CD4-positive, alpha-beta memory T cell (primary cell): ENCODE measurements at places on chromosomes 2 and 18.

DNA sequence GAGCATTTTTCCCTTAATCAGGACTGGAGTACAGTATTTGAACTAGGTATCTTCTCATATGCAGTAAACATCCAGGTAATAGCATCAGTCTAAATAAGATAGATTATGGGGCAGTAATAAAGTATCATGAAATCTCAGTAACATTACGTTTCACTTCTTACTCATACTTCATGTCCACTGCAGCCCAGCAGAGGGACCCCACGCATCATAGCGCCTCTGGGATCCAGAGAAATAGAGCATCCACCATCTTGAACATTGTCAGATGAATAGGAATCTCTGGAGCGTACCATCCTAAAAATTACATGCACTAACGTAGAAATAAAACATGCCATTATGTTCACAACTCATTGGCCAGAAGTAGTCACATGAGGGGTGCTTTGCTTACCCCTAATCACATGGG is 499.0 kb downstream of the CPS1 start:
- DNase-seq = no peak

DNA sequence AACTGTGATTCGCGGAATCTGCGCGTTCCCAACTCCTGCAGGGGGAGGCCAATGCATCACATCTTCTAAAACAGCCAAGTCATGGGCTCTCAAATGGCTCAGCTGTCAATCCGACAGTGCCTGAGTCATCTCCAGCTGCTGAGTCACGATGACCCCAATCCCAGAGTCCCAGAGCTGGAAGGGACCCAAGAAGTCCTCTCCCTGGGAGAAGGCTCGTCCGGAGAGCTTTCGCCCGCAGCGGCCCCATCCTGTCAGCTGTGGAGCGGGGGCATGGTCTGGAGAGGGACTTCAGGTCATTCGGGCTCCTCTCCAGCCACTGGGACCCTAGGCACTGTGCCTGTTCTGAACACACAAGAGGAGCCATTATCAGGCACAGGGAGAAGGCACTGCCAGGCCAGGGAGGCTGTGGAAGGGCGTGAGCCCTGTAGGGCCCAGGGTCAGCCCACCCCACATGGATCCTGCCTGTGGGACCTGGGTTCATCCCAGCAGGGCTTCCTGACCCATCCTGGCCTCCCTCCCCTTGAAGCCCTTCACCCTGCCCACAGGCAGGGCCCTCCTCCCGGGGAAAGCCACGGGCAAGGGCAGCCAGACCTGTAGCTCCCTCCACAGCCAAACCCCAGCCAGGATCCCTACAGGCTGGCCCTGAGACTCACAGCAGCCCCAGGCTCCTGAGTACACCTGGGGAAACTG is 47.6 kb upstream of the GPC1 start:
- DNase-seq = no peak

DNA sequence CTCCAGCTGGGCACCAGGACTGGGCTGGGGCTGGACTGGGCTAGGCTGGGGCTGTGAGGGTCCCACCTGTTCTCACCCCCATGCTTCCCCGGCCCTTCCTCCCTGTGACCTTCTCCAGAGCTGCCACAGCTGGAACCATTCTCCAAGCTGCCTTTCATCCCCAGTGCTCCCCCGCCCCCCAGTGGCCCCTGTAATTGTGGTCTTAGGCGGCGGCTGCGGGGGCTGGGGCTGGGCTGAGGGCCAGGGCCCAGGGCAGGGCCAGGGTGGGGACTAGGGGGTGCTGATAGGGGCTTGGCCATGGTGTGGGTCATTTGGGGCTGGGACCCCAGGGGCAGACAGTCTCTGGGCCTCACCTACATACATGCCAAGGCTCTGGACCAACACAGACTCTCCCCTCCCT is 2.8 kb upstream of the WNT10A start:
- DNase-seq = no peak

GRCh38 chr18:36942264-36942663 is 113.3 kb downstream of the KIAA1328 start:
- DNase-seq = no peak

DNA sequence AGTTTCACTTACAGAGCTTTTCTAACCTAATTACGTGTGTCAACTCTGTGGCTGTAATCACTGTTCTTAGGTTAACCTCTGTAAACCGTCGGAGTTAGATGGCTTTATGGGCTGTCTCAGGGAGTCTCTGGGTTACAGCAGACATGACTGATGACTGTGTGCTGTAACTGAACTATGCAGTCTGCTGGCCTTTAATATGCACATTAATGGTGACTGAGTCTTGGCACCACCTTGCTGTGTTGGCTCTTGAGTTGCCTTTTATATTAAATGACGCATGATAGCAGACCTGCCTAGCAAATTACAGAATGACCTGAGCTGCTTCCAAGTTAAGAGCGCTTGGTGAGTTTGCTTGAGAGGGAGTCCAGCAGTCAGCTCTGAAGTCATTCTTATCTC is 90.1 kb downstream of the ACKR3 start:
- no peak for DNase-seq

DNA sequence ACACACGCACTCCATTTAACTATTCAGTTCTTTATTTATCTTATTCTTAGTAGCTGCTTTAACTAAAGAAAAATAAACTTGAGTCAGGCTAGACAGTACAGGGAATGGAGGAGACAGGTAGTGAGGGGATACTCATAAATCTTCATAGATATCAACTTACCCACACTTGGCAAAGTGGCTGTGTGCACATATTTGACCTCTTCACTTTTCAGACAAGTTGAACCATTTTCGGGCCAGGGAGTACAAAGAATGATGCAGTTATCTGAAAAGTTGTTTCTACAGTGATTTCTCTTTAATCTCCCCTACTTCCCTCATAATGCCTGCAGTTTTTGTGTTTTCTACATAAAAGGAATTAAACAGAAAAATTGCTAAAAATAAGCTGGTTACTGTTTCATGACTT is 307.5 kb downstream of the GULP1 start:
- DNase-seq = no peak

DNA sequence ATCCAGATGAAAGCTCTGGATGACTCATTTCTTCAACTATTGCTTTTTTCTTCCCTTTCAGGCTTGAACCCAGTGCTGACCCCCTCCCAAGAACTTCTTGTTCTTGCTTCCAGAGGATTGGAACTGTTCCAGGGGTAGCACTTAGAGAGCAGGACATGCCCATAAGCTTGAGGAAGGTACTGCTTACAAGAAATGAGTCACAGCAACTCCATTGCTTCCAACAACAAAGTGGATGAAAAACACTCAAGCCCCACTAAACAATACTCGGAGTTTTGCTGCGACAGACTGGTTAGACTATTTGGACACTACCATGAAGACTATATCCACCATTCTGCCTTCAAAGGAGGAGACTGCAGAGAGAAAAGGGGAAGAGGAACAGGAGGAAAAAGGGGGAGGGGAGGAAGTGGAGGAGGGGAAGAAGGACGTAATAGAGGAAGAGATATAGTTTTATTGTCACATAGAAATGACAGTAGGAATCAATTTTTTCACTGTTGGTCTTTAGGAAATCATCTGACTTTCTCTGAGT is 1.6 kb upstream of the EPC2 start:
- DNase-seq = no peak

DNA sequence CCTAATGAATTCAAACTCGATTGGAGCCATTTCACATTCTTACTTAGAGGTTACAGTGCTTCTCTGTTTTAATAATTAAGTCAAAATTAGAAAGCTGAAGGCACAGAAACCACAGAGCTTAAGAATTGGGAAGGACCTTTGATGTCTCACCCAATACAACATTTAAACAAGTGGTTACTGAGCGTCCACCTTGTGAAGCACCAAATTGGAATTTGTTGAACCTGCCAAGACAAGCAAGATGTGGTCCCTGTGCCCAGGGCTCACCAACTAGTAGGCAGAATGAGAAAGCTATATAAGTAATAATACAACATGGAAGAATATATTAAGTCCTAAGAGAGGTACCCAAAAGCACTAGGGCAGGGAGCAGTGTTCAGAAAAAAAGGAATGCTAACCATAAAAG is 64.5 kb upstream of the NPAS2 start:
- DNase-seq = no peak

GRCh38 chr2:57105694-57106093 is 921.9 kb downstream of the CCDC85A start:
- no peak for DNase-seq

GRCh38 chr2:230893841-230894781 is 29.4 kb downstream of the ITM2C start:
- no peak for DNase-seq

GRCh38 chr18:49656073-49656692 is 94.3 kb downstream of the LIPG start:
- no peak for DNase-seq

DNA sequence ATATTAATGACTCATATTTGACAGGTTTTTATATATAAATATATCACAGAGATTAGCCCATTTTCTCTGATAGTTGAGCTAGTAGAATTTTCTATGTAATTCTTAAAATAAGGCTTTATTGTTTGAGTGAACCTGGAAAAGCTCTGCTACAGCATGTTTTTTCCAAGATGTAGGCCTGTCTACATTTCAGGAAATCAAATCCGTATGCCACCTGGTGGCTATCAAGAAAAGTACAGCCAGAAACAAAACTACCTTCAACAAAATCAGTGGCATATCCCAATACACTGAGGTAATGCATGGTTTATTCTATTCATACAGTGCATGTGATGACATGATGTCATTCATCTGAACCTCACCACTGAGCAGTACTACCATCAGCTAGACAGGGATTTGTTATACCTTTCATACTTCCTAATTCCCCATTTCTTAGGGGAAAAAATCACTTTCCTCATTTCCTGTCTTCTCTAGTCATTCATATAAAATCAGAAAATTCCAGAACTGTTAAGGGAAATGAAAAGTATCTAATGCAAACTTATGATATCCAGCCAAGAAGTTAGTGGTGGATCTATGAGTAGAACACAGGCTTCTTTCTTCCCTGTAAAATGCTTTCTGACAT is 310.4 kb upstream of the SYT4 start:
- no peak for DNase-seq

DNA sequence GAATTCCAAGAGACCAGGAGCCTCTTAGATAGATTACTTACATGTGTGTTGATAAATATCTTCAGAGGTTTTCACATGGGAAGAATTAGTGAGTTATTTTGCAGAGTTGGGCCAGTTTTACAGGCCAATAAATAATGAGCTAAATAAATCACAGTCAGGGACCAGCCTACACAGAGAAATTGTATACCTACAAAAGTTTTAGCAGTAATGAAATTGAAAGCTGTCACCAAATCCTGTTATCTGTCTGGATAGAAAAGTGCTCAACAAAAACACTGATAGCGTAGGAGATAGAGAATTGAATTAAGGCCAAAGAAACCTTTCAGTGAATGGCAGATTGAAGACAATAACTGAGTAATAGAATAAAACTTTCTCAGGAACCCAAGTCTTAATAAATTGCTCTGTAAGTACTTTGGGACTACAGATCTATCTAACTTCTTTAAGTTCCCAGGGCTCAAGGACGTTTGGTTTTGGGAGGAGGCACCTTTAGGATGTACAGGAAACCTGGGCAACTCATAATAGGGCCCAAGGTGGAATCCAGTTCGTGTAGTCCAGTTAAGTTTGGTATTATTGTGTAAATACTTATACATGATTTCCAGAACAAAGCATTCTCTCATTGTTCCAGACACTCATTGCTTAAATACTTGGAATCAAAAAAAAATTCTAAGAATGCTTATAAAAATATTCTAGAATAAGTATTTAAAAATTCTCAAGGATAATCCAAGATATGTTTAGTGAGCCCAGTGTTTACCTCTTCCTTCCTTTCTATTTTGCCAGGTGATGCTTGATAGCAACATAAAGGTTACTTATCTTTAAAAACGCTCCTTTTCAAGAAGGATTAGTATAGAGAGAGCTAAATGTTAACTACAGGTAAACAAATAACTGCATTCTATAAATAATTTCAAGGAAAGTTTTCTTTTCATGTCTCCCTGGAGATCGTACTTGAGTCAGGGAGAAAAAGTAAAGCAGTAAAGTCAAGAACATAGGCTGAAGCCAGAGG is 134.5 kb downstream of the NCKAP5 start:
- DNase-seq = no peak

GRCh38 chr2:96113951-96114350 is 2.4 kb downstream of the ADRA2B start:
- DNase-seq = no peak

DNA sequence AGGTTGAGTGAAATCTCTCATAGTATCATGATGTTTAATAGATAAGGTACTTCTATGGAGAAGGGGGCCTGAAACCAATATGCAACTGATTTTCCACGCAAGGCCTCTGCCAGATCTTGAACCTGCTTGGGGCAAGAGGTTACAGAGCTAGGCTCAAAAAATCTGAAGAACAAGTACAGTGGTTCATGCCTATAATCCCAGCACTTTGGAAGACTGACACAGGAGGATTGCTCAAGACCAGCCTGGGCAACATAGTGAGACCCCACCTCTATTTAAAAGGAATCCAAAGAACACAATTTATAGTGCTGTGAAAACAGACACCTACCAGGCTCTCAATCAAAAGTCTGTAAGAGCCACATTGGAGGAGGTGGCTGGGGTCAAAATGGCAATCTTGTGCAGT is 28.6 kb downstream of the HADHA start:
- no peak for DNase-seq

DNA sequence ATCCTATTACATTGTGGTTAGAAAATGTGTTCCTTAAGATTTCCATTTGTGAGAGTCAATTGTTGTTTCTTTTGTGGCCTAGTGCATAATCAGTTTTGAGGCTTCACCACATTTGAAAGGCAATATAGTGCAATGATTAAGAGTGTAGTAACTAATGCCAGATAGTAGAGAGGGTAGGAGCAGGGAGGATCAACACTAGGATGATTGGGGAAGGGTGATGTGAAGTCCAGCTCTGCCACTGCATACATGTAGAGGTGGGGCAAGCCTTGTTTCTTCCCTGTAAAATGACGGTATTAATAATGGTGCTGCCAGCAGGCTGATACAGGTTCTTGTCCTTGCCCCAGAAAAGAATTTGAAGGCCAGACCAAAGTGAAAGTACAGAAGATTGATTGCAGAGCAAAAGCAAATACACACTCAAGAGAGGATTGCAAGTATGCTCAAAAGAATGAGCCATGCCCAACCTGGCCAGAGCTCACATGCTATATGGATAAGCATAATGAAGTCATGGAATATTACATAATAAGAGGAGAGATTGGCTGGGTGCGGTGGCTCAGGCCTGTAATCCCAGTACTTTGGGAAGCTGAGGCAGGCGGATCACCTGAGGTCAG is 8.0 kb downstream of the SP100 start:
- DNase-seq = no peak

DNA sequence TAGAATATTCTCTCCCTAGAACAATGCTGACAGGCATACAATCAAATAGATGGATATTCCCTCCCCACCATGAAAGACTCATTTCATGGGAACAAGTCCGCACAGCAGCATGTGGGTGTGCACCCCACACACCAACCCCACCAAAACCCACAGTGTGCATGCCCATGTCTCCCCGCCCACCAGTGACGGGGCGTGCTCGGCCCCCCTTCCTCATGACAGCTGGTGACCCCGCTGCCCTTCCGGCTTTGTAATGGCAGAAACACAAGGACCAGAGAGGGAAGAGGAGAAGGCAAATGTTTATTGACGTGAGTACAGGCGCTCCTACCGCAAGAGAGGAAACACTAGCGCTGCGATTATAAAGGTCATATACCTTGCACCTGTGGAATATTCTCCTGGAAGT is 30.8 kb upstream of the ODC1 start:
- DNase-seq = no peak
